Activated naive CD4-positive, alpha-beta T cell treated with anti-CD3 and anti-CD28 coated beads, Interleukin-2, amount 50 U/mL, for 72 hours (primary cell): ENCODE measurements at places on chromosomes 1 and 21. TPM values are rescaled to one million over a fixed set of nuclear protein-coding genes. Genes with fewer than 3 reads are reported as not detected.

- DNase-seq = no peak
Observed at GRCh38 chr1:153119491-153119971, 6.2 kb upstream of the SPRR2F start.

SYCP1 gene
- total RNA-seq = not detected

GRCh38 chr1:150146849-150147542 is 2.7 kb upstream of the PLEKHO1 start:
- DNase-seq = no peak

- no peak for DNase-seq
Observed at GRCh38 chr1:21875621-21876063, 61.5 kb downstream of the HSPG2 start.

ATAD3C gene
- 1.1 TPM for total RNA-seq

DNA sequence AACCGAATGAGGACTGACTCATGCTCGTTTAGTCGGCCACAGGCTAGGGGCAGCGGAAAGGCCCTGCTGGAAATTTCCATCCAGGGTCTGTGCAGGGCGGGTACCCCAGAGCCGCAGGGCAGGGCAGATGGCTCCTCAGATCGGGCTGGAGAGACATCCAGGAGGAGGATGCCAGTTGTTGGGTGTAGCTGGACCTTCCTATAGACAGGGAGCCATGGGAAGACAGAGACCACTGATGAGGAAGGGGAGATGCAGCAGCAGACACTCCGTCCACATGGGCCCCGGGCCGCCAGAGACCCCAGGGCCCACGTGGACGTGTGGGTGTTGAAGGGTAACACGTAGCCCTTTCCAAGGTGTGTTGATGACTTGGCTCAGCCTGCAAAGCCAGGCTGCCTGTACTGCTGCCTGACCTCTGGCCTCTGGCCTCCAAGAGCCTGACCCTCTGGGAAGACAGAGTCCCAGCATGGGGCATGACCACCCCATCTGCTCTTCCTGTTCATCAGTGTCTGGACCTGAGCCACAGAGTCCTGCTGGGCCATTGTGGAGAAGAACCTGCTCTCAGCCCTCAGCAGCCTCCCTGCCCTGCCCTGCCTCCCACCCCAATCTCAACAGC is 4.8 kb downstream of the GNG4 start:
- peak; percentile 50 for DNase-seq

- DNase-seq = no peak
Observed at GRCh38 chr1:24551960-24552571, 3.8 kb upstream of the NCMAP start.

NBPF19 gene
- 30.1 TPM for total RNA-seq

DNA sequence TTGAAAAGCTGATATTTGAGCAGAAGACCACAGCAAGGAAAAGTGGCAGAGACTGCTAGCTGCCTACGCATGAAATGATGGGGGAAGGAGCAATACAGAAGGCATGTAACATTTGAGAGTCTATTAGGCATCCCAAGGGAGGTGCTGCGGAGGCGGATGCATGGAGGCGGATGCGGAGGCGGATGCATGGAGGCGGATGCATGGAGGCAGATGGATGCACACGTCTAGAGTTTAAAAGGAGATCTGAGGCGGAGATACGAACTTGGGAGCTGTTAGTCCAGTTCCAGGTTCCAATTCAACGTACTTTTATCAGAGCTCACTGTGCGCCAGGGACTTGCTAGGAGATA is 744 bp upstream of the DDX20 start:
- DNase-seq = no peak

LCE1A gene
- total RNA-seq = not detected

DNA sequence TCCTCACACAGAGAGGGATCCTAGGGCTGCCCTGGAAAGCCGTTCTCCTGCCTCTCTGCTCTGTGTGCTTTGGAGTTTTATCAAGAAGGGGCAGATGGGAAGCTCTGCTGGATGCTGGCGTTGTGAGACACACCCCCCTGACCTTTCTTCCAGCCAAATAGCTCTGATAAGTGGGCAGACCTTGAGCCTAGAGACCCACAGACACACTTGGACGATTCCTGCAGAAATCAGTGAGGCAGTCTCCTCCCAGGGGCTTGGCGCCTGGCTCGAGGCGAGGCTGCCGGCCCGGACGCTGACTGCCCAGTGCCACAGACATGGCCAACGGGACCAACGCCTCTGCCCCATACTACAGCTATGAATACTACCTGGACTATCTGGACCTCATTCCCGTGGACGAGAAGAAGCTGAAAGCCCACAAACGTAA is at the start of gene MRAP:
Gene MRAP (plus strand): TSS at position 198 of the 424 bp plus-strand sequence. CDS start 117 bp downstream, at position 315.
- DNase-seq = no peak

FLG2 gene
- total RNA-seq = not detected

PGM1 gene
- 52.1 TPM for total RNA-seq

DNA sequence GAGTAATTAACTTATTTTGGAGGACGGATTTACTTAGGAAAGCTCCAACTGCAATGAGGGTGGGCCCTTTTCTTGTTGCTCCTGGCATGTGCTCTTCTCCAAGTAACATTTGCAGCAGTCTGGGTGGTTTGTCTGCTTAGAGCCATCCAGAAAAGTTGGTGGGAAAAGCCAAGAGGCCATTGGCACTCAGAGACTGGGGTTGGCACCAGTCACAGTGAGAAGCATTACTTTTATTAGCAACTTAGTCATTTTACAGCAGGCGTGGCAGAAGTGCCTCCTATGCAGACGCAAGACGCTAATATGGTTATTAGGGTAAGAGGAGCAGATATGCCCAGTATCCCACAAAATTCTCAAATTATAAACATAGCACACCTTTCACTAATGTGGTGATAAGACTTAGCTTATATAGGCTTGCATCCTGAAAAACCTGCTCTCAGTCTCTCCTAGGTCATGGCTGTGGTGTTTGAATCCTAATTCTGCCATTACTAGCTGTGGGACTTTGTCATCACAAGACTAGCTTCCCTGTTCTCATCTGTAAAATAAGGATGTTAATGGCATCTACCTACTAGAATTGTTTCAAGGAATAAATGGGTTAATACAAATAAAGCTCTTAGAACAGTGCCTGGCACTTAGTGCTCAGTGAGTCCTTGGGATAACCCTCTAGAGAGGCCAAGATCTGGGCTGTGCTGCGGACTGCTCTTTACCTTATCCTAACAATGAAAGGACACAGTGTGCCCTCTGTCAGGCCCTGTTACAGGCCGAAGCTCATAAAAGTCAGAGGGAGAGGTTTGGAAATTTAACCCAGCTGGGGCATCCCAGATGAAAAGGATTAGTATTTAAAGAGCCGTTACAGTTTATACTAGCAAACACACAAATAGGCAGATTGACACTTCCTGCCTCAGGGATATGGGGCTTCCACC is 154.6 kb downstream of the ROR1 start:
- no peak for DNase-seq

DNA sequence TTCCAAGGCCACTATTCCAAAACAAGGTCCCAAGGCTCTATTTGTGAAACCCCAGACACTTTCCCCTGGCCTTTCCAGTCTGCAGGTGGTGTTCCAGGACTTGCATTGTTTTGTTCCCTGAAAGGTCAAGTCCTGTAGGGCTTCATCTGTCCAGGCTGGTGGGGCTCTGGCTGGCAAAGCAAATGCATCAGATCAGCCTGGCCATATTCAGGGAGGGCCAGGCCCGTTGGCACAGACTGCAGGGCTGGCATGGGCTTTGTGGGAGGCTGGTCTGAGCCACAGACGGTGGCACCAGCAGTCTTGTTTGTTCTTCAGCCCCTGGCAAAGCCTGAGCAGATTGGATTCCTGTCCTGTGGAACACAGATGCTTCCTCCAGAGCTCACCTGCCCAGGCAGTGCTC is 93.0 kb downstream of the SPATA46 start:
- DNase-seq = no peak

- no peak for DNase-seq
Observed at GRCh38 chr21:38323721-38324531, 67.1 kb downstream of the KCNJ15 start.

DNA sequence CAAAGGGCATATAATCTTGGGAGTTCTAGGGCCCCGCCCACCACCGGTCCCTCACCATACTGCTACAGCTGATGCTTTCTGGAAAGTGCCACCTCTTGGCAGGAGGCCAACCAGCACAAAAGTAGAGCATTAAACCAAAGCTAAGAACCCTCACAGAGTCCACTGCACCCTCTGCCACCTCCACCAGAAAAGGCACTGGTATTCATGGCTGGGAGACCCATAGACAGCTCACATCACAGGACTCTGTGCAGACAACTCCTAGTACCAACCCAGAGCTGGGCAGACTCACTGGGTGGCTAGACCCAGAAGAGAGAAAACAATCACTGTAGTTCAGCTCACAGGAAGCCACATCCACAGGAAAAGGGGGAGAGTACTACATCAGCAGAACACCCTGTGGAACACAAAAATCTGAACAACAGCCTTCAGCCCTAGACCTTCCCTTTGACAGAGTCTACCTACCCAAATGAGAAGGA is 10.8 kb downstream of the THEM4 start:
- DNase-seq = no peak

DNA sequence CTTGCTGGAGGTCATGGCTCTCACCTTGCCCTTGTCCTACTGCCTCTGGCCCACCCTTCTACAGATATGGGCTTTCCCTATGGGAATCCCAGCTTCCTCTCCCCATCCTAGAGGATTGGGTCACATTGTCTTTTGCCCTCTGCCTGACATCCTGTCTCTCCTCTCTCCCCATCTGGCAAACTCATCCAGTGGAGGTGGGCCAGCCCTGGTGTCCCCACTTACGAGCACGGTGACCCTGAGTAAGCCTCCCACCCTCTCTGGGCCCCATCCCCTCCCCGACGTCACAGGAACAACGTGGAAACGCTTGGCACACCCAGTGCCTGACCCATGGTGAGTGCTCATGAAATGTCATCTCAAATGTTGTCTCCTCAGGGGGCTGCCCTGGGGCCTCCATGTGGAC is 56.1 kb upstream of the ID3 start:
- DNase-seq = no peak

DNA sequence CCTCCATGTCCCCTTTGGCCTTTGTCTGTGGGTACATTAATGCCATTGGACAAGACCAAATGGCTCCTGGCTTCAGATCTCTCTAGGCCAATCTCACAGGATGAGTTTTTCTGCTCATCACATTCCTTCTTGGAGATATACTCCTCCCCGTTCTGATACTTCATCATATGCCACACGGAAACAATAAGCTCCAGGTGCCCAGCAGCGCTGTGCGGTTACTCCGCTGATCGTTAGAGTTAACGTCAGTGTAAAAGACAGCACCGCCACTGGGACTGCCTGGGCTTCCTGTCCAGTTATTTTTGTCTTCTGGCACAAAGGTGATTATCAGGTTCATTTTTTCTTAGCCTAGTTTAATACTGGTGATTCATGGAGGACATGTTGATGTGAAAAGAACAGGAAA is 22.5 kb downstream of the CACHD1 start:
- no peak for DNase-seq

- DNase-seq = no peak
Observed at GRCh38 chr1:210347112-210347511, 18.4 kb downstream of the HHAT start.

DNA sequence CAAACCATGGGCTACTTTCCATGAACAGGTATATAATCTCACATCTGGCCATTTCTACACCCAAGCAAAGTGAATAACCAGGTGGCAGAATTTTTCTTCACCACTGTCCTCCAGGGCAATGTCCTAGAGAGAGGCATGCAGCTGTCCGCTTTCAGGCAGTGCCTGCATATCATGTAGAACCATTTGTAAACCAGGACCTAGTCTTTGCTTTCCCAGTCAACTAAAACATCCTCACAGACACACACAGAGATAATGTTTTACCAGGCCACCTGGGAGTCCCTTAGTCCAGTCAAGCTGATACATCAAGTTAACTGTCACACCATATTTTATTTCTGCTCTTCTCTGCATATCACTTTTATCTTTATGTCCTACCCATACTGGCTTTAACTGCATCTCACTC is 26.2 kb downstream of the TNFSF18 start:
- no peak for DNase-seq

GRCh38 chr1:116375148-116375886 is 2.3 kb downstream of the ATP1A1 start:
- DNase-seq = no peak

DNA sequence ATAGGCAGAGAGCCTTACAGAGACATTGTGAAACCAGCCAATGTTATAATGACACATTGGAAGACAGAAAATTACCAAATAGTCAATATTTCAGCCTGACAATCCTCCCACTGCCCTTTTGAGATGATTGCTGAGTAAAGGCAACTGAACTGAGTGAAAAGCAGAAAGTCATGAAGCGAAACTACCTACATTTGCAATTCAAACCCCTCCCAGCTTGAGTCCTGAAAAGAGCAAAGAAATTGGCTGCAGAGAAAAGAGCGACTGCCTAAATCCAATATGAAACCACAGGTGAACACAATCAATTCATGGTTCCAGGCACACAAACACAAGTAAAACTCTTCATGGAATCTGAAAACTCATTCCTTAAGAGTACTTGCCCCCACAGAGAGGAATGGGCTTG is 143.4 kb upstream of the CHRM3 start:
- DNase-seq = no peak

ROR1 gene
- total RNA-seq = 0.25 TPM

GRCh38 chr1:53409695-53410094 is 49.5 kb upstream of the DMRTB1 start:
- DNase-seq = no peak

GRCh38 chr1:168480997-168481396 is 62.8 kb downstream of the XCL2 start:
- DNase-seq = no peak

FBLIM1 gene
- not detected for total RNA-seq

DNA sequence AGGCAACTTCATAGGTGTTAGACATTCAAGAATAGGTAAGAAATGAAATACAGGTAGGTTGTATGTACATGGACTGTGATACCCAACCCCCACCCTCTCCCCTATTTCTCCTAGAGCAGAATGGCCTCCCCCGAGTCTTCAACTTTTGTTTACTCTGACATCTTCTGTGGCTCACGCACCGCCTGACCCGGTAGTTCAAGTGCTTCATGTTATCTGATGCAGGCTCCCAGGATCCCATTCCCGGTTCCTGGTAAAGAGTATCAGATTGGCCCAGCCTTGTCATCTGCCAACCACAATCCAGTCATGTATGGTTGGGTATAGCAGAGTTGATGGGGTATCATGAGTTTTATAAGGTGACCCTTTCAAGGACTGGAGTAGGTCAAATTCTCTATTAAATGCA is 9.1 kb downstream of the GNAI3 start:
- no peak for DNase-seq

GRCh38 chr21:36232641-36233040 is 76.0 kb downstream of the DOP1B start:
- DNase-seq = no peak

DNA sequence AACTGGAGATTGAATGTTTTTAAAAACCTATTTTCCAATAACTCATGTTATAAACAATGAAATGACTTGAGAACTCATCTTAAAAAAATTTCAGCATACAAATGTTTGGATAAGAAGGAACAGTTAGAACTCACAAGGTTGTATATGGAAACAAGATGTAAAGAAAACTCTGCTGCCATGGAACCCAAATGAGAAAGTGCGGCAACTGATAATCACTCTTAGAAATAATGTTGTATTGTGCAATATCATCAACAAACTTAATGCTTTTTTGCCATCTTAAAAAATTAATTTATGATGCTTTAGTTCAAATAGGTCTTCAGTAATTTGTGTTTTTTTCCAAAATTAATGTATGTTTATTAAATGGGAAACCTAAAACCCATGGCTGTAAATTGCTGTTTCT is 461.1 kb upstream of the NCAM2 start:
- no peak for DNase-seq
